ENCODE measurements at places on chromosomes 4 and X.

DNA sequence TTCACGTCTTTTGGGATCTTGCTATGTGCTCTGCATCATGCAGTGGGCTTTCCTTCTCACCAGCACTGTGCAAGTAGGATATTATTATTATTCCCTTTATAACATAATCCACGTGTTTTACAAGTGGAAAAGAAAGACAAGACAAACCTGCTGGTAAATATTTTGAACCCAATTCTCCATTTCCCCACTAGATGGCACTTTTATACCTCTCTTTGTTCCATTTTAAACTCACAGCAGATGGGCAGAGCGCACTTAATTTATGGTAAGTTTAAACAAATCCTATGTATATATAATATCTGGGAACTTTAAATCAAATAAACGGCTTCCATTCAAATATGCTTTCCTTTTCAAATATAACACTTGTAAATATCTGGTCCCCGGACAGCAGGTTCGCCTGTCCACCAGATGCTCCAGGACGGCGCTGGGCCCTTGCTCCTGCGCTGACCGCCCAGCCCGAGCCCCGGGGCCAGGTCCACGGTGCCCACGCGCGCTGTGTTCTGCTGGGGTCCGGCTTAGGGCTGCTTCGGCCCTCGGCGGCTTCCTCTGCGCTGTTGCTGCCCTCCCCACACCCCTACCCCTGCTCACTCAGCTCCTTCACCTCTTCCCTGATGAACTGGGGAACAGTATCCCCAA, 31.1 kb downstream of the F11 start:
- DNase-seq: peak; percentile 37

- no peak for DNase-seq
Measured at GRCh38 chr4:87427518-87427868, 5.1 kb downstream of the NUDT9 start.

- no peak for DNase-seq
Measured at GRCh38 chrX:112672788-112673560, 6.8 kb downstream of the LHFPL1 start.

- DNase-seq: no peak
Measured at GRCh38 chr4:1049591-1049905, 38.1 kb downstream of the FGFRL1 start.

GRCh38 chrX:12789976-12790375, 1.2 kb upstream of the PRPS2 start:
- no peak for DNase-seq

- no peak for DNase-seq
Measured at GRCh38 chrX:7131621-7132020, 15.9 kb upstream of the STS start.

DNA sequence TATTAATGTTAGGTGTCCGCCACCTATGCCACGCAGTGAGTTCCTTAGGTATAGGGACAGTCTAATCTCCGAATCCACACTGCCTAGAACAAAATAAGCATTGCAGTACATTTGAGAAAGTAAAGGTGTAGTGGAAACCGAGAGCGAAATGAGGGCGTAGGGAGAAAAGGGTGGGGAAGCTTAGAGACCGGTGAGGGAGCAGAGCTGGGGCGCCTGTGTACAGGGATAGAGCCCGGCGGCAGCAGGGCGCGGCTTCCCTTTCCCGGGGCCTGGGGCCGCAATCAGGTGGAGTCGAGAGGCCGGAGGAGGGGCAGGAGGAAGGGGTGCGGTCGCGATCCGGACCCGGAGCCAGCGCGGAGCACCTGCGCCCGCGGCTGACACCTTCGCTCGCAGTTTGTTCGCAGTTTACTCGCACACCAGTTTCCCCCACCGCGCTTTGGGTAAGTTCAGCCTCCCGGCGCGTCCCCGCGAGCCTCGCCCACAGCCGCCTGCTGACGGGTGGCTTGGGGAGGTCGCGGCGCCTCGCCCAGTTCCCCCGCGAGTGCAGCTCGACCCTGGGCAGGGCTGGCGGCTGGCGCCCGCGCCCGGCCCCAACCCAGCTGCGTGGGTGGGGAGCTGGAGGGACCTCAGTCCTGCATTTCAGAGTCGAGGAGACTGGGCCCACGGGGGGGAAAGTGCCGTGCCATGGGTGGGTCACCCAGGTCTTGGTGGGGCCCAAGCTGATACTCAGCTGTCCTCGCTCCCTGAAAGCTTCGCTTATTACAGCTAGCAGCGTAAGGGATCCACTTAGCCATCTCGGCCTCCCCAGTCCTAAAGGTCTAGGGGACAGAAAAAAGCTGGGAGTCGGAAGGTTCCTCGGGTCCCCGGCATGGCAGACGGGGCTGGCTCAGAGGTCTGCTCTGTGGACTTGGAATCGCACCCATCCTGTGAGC, at the start of gene ANXA3:
Gene ANXA3 (plus strand): TSS at position 351 of the 932 bp plus-strand sequence. CDS start 2,704 bp downstream, outside the sequence.
- DNase-seq: no peak

All from suppressor macrophage treated with lipopolysaccharide for 4 hours (primary cell).